Muscle of arm (tissue), 14 donors: ENCODE measurements at places on chromosomes 11 and 22.

GRCh38 chr11:123493349-123494063 lies 63.4 kb downstream of the GRAMD1B start:
- DNase-seq: no peak

DNA sequence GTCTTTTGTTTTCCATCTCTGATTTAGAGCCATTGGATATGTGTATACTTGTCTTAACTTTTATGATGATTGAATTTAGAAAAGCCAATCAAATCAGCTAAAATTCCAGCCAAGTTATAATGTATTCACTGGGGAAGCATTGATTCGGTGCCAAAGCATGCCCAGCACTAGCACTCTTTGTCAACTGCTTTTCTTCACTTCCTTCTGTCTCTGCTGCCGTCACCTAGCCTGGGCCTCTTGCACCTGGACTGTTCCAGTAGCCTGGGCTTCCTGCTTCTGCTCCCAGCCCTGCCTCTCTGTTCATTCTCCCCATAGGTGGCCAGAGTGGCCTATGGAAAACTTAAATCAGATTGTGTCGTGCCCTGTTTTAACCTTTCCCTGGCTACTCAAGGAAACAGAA lies 80.7 kb downstream of the NAV2 start:
- DNase-seq: no peak

GRCh38 chr11:24679821-24680351 lies 183.0 kb downstream of the LUZP2 start:
- DNase-seq: no peak

DNA sequence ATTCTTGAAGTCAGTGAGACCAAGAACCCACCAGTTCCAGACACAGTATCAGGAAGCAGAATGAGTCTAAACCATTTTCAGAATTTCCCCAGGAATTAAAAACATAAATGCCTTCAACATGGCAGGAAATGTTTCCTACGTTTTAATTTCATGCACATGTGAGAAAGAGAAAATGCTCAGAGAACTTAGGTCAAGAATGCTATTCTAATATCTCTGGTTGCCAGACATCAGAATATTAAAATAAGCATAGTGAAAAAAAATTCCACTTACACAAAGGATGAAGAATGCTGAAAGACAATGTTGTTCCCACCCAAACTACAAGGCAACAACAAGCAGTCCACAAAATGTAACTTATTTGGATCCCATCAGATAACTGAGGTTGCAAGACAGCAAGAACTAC lies 104.8 kb downstream of the RAB38 start:
- no peak for DNase-seq

GRCh38 chr11:117884994-117885393 lies 8.5 kb upstream of the FXYD6 start:
- no peak for DNase-seq

DNA sequence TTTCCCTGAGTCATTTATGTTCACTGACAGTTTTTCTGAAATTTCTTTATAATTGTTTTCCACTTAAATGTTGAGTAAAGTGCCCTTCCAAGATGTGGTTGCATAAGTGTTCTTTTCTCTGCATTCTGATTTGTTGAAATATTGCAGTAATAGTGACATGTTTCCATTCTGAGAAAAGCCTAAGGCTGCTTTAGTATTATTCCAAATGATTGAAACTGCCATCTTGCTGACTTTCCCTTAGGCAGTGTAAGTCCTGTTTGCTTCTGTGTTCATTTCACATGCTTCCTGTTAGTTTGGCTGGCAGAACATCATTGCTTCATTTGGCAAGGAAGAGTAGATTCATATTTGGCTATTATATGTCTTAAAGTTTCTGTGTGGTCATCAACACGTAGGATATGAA lies 146.5 kb downstream of the ELP4 start:
- DNase-seq: no peak

DNA sequence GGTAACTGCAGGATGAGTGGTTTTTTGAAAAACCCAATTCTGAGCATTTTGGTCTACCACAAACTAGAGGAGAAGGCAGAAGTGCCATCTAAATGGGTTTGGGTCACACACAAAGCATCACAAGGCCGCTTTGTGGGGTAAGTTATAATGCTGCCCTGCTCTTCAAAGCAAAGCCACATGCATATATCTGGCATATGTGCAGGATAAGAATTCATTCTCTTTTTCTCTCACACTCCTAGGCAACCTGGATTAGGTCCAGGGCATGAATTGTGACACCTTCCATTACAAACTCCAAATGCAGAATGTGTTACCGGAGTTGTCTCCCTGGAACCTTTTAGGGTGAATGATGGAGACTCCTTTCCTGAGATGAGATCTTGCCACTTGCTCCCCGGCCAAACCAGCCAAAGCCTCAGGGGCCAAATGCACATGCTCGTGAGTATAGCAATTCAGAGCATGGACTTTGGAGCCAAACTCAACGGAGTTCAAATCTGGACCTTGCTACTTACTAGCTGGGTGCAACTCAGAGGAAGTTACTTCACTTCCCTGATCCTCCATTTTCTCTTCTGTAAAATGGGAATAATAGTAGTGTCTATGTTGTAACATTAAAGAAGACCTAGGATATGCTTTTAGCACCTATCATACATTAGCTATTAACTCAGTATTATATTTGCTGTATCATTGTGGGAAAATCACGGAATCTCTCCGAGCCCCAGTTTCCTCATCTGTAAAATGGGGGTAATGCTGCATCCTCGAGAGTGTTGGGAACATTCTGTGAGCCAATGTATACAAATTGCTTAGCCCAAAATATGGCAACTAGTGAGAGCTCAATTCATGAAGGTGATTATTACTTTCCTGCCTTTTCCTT lies 96.6 kb downstream of the COMMD9 start:
- DNase-seq: no peak

DNA sequence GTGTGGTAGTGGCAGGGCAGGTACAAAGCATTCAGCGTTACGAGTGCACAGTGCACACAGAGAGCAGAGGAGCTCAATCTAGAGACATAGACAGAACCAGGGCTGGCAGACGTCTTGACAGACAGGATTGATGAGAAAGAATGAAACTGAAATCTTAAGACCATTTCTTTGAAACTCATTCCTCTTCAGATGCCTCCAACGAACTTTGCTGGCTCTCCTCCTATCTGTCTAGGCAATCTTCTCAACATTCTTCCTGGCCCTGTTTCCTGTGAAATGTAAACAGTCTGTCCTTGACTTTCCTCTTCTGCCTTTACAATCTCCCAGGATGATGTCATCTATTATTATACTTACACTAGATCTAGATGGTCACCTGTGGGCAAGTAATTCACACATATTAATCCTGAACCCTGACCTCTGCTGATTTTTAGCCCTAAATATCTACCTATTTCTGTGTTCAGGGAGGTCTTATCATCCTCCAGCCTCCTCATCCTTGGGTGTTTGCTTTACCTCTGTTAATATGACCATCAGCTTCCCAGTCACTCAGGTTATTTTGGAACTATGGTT lies 119.5 kb downstream of the ENTHD1 start:
- no peak for DNase-seq

DNA sequence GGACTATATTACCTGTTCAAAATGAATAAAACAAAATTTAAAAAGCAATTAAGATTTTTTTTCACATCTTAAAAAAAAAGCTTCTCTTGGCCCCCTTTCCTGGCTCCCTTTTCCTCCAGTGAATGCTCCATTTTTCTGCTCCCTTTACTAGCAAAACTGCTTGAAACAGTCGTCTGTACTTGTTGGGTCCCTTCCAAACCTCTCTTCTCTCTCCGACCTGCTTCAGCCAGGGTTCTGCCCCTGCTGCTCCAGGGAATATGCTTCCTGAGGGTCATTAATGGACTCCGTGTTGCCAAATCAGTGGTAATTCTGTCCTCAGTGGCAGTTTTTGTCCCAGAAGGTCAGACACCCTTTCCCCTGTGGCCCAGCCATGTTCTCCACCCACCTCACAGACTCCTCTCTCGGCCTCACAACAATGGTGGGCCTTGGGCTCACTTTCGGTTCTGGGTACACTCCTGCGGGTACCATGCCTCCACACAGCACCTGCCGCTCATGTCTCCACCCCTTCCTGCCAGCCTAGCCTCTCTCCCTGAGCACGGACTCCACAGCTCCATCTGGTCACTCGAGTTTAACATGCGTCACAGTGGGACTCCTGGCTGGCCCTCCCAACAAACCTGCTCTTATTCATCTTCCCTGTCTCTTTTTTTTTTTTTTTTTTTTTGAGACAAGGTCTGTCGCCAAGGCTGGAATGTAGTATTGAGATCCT lies 7.8 kb upstream of the POLR3H start:
- DNase-seq: no peak

DNA sequence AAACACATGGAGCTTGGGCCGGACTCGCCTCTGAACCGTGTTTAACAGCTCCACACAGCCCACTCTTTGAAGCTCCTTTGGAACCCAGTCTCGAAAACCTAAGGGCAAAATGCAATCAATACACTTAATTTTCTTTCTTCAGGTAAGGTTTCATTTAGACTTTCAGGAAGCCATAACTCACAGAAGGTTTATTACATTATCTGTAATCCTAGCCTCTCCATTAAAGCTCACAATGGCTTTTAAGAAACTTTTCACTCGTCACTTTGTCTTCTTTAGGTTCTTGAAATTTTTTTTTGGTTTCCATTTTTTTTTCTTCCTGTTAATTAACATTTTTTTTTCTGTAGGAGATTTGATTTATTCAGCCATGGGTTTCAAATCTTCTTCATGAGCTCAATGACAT lies 91.3 kb downstream of the ARL14EP start:
- DNase-seq: no peak

DNA sequence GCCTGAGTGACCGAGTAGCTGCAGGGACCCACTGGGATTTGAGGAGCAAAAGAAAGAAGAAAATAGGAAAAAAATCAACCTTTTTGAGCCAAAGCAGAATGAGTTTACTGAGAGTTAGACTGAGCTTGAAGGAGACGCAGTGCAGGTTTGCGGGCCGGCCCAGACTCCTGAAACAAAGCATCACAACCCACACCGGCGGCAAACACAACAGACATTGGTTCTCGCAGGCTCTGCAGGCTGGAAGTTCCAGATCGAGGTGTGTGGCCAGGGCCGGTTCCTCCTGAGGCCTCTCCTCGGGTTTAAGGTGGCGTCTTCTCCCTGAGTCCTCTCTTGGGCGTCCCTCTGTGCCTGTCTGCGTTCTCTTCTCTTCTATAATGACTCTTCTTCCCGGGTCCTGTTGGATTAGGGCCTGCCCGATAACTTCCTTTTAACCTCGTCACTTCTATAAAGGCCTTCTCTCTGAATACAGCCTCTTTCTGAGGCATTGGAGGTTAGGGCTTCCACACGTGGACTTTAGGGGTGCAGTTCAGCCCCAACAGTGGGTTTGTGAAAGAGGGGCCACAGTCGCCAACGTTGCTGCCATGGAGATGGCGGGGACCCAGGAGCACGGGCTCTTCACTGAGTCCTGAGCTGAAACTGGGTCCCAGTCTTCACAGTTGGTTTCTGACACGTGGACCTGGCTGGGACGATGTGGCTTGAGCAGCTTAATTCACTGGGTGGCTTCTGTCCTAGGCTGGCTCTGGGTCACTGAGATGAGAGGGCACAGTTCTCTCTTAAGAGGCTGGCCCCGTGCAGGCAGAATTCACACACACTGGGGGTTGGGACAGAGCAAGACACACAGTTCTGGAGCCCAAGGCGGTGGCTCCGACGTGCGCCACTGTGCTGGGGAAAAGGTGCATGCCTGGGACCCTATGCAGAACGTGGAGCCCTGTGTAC lies 1047.7 kb downstream of the BRD1 start:
- DNase-seq: no peak

DNA sequence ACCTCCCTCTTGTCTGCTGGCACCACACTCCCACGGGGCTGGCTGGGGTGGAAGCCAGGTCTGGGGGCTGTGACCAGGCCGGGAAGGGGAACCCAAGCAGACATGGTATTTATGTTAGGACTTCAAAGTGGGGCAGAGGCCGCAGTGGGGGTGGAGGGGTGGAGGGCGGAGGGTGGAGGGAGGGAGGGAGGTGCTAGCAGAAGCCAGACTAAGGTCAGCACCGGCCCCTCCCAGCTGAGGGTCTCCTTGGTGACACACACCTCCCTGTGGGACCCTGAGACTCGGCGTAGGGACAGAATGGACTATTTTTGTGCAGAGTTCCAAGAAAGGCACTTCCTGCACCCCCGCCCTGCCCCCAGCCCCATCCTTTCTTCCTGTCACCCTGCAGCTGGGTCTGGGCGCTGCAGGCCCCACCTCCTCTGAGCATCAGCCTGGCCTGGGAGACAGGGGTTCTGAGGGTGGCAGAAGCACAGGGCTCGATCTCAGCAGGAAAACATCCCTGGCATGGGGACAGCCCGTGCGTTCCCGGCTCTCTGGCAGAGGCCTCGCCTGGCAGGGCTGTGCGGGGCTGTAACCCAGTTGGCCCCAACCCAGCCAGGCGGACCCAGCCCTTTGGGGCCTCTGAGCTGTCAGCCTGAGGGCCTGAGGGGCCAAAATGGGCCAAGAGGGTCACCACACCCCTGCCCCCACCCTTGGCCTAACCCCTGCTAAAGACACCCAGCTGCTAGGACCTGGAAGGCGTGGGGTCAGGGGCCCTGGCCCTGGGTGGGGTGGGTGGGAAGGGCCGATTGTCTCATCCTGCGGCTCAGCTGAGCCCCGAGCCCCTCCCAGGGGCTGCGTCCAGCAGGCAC lies 9.6 kb upstream of the CD248 start:
- no peak for DNase-seq

DNA sequence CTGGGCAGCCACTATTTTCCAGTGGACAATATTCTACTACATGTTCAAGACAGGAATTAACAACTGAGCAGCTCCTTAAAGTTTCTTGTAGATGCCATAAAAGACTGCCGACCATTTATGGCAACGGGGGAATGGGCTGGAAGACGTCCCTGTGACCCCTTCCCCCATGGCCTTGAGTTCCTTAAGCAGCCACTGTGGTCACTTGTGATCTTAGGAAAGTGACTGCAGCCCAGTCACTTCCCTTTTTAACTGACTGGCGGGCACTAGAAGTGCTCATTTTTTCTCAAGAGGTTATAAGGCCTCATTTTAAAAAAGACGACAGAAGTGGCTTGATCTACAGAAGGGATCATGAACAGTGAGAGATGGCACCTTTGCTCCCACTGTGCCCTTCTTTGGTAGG lies 153.2 kb upstream of the NARS2 start:
- no peak for DNase-seq

GRCh38 chr11:75891947-75892739 lies 77.1 kb downstream of the UVRAG start:
- no peak for DNase-seq

DNA sequence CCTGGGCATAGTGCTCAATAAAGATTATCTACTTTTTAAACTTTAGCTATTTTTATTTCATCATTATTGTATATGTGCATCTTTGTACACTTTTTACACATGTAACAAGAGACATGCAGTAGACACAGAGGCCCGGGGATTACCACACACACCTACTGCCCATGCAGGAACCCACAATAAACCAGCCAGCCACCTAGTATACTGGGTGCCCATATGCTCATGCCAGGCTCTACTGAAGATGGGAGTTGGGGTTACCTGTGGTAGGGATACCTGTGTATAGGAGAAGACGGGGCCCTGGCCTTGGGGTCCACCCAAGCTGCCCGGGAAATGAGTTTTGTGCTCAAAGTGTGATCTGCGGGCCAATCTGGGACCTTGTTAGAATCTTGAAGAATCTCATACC lies 31.2 kb upstream of the P2RY2 start:
- no peak for DNase-seq

GRCh38 chr11:102017026-102017425 lies 30.2 kb upstream of the CFAP300 start:
- peak; percentile 52 for DNase-seq
